ENCODE measurements at places on chromosomes 11 and 22. TPM values are rescaled to one million over a fixed set of nuclear protein-coding genes. Genes with fewer than 3 reads are reported as not detected.

UBQLN3 gene
- not detected for total RNA-seq

GNB1L gene
- 6.4 TPM for total RNA-seq

PKNOX2 gene
- total RNA-seq: 1.0 TPM

POU2AF2 gene
- not detected for total RNA-seq

HBB gene
- total RNA-seq: not detected

PRODH gene
- total RNA-seq: not detected

LTO1 gene
- 20.3 TPM for total RNA-seq

ARHGAP32 gene
- 9.6 TPM for total RNA-seq

TPCN2 gene
- total RNA-seq: 8.7 TPM

MRGPRX4 gene
- total RNA-seq: not detected

CD3E gene
- total RNA-seq: not detected

RAB36 gene
- 2.5 TPM for total RNA-seq

GRM5 gene
- total RNA-seq: under 0.01 TPM

SHISAL1 gene
- 3.5 TPM for total RNA-seq

SHISA8 gene
- total RNA-seq: not detected

POLDIP3 gene
- 31.0 TPM for total RNA-seq

TNNI2 gene
- total RNA-seq: not detected

TBX1 gene
- total RNA-seq: not detected

OR5B21 gene
- total RNA-seq: not detected

EFCAB6 gene
- total RNA-seq: 1.5 TPM

FLRT1 gene
- 0.17 TPM for total RNA-seq

TESMIN gene
- 2.0 TPM for total RNA-seq

DLG2 gene
- total RNA-seq: 2.1 TPM

INPP5J gene
- 0.26 TPM for total RNA-seq

SAA2 gene
- total RNA-seq: not detected

TEX54 gene
- total RNA-seq: not detected

ELFN2 gene
- total RNA-seq: under 0.01 TPM

IL17REL gene
- under 0.01 TPM for total RNA-seq

FOLH1 gene
- 1.2 TPM for total RNA-seq

MS4A3 gene
- not detected for total RNA-seq

IGSF22 gene
- under 0.01 TPM for total RNA-seq

SERPIND1 gene
- total RNA-seq: not detected

HOATZ gene
- not detected for total RNA-seq

QSER1 gene
- 17.2 TPM for total RNA-seq

TTLL1 gene
- 15.7 TPM for total RNA-seq

PVALB gene
- total RNA-seq: not detected

RAB38 gene
- total RNA-seq: 10.1 TPM

TMA7B gene
- not detected for total RNA-seq

WDR74 gene
- total RNA-seq: 85.3 TPM

SORL1 gene
- total RNA-seq: 10.9 TPM

DGKZ gene
- total RNA-seq: 24.9 TPM

LMNTD2 gene
- 0.26 TPM for total RNA-seq

SEC14L6 gene
- total RNA-seq: 0.66 TPM

SNX19 gene
- total RNA-seq: 70.6 TPM

VPREB1 gene
- total RNA-seq: not detected

ATG2A gene
- total RNA-seq: 7.4 TPM

SYVN1 gene
- total RNA-seq: 15.5 TPM

OVCH2 gene
- total RNA-seq: not detected

MS4A2 gene
- total RNA-seq: not detected

OR2AG1 gene
- total RNA-seq: not detected

CABP4 gene
- not detected for total RNA-seq

VSIG10L2 gene
- not detected for total RNA-seq

MGAT3 gene
- total RNA-seq: not detected

MIF gene
- total RNA-seq: 168 TPM
